Activated T-helper 17 cell treated with anti-CD3 and anti-CD28 coated beads, Interleukin-2, amount 50 U/mL, for 72 hours (primary cell): ENCODE measurements at places on chromosomes 11 and 22. TPM values are rescaled to one million over a fixed set of nuclear protein-coding genes. Genes with fewer than 3 reads are reported as not detected.

Gene CCDC87
- total RNA-seq = 0.11 TPM

Gene SLC22A12
- total RNA-seq = not detected

GRCh38 chr11:5384335-5384734 is 723 bp downstream of the OR51M1 start:
- ATAC-seq = no peak

- peak; percentile 12 for ATAC-seq
Observed at GRCh38 chr22:21832291-21833290, 34.9 kb downstream of the MAPK1 start.

- no peak for ATAC-seq
Observed at GRCh38 chr11:26070714-26071380, 261.1 kb upstream of the ANO3 start.

DNA sequence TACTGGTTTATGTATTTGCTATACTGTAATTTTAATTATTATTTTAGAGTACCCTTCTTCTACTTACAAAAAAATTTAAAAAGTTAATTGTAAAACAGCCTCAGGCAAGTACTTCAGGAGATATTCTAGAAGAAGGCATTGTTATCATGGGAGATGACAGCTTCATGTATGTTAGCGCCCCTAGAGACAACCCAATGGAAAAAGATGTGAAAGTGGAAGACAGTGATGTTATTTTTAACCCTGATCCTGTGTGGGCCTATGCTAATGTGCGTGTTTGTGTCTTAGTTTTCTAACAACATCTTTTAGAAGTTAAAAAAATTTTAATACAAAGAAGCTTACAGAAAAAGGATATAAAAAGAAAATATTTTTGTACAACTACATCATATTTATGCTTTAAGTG is 205.0 kb downstream of the FAM76B start:
- peak; percentile 62 for ATAC-seq

- no peak for ATAC-seq
Observed at GRCh38 chr11:70048279-70049024, 29.7 kb upstream of the ANO1 start.

- ATAC-seq = peak; percentile 51
Observed at GRCh38 chr11:75966537-75967287, 151.7 kb downstream of the UVRAG start.

GRCh38 chr11:113895367-113896155 is 9.0 kb upstream of the HTR3B start:
- ATAC-seq = no peak

DNA sequence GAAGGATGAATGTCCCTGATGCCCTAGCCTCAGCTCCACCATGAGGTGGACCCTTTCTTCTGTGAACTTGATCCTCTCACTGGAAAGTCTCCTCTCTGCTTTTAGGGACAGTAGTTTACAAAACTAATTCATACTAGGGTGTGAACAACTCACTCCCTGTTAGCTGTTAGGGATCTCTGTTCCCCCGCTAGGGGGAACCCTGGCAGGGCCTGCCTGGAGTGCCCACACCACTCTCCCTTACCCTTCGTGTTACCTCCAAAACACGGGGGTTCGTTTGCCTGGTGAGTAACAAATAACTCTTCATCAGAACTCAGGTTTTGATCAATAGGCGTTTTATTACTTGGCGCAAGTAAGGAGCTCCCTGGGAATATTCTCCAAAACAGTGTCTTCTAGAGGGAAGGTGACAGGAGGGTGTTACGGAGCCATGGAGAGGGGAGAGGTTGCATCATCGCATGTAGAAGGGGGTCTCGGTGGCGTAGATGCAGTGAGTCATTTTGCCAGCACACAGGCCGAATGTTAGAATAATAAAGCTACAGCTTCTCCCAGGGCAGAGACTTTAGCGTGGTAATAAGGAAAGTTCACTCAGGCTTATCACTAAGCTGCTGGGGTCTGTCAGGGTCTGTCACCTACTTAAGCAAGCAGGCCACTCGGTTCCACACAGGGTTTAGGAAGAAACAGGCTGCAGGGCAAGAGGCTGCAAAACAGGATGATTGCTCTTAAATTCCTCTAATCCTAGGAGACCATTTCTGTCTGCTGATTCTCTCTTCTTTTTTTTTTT is 45.8 kb downstream of the C11orf96 start:
- no peak for ATAC-seq

GRCh38 chr11:113314389-113315301 is at the start of gene TTC12:
TSS of gene TTC12 (plus strand) at chr11:113314583. CDS start at chr11:113316258, 1,675 bp downstream.
- peak; percentile 99 for ATAC-seq

DNA sequence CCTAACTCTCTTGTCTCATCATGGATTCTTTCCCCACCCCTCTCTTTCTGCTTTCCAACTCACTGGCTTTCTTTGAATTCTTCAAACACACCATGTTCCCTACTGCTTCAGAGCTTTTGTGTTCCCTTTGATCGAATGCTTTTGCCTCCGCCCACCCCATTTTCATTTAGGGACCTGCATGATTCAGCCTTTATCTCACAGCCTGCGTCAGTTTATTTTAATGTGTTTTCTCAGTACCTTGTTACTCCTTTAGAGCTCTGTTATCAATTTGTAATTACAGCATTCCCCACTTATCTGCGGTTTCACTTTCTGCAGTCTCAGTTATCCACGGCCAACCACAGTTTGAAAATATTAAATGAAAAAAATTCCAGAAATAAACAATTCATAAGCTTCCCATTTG is 451.3 kb downstream of the METTL15 start:
- no peak for ATAC-seq

DNA sequence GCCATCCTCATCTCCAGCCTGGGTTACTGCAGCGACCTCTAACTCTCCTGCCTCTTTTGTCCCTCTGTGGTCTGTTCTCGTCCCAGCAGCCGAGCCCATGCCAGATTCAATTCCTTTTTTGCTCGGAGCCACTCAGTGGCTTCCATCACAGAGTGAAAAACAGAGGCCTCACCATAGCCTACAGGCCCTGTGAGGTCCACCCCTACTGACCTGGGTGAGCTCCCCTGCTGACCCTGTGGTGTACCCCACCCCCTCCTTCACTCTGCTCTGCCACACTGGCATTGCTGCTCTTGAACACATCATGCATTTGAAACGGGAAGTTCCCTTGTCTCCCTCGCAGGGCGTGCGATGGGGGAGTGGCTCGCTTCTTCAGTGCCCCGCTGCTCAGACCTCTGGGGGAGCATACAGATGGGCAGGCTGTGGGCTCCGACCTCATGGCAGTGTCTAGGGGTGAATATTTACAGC is 2.1 kb downstream of the AIP start:
- peak; percentile 16 for ATAC-seq

- no peak for ATAC-seq
Observed at GRCh38 chr11:109371444-109372176, 50.4 kb upstream of the C11orf87 start.
